ENCODE measurements at places on chromosomes 11 and 22.

GRCh38 chr11:13899603-13900002, 62.9 kb upstream of the SPON1 start:
- DNase-seq = no peak

DNA sequence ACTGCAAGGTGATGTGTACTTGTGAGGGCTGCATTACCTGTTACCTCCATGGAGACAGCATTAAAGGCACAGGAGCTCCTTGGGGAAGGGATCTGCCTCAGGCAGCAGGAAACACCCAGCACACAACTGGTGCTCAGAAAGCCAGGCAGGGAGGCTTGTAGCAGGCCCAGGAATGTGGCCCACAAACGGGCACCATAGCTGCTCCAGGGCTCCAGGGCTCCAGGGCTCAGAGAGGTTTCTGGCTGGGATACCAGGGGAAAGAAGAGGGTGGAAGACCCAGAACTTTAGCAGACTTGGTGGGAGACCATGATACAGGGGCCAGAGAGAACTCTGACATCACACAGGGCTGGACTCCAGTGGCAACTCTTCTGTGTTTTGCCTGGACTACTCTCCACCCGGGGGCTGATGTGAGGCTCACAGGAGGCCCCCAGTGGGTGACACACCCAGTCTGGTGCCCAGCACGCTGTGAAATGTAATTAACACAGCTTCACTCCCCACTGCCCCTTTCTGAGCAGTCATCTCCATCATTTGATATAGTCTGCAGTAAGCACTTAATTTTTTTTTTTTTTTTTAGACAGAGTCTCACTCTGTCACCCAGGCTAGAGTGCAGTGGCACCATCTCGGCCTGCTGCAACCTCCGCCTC, 14.7 kb upstream of the SULT4A1 start:
- DNase-seq = no peak

DNA sequence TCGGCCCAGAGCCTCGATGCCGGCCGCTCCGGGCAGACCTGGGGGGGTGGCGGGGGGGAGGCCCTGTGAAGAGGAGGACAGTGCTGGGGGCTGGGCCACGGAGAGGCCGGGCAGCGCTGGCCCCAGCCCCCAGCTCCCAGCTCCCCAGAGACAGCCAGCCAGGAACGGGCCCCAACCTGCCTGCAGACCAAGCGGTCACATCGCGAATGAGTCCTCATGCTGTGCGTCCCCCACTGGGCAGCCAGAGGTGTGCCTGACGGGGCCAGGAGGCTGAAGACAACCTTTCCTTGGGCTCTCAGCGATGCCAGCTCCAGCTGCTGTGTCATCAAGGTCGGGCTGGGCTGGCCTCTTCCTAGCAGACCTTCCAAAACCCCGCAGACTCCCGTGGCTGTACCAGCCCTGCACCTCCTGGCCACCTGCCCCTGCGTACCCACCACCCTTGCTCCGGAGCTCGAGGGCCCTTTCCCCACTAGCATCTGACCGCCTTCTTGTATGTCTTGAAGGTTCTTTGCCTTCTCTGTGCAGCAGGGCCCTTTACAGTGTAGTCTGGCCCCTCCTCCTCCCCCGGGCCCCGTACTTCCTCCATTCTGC, 88.4 kb downstream of the CDKN1C start:
- DNase-seq = peak; percentile 69

DNA sequence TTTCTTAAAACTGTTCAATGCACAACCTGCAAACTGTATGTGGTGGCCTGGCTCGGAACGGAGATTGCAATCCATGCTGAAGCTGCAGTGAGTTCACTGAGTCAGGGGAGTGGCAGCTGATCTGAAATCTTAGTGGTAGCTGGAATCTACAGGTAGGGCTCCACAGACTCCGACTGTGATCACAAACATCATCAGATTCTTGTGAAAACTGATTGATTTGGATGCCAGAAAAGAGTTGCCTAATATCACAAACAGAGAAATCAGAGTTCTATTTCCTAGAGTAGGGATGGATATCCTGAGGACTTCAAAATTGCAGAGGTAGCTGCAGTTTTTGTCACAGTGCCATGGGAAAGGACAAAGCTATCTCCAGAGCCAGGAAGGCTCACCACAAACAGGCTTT, 57.5 kb upstream of the SC5D start:
- DNase-seq = no peak

DNA sequence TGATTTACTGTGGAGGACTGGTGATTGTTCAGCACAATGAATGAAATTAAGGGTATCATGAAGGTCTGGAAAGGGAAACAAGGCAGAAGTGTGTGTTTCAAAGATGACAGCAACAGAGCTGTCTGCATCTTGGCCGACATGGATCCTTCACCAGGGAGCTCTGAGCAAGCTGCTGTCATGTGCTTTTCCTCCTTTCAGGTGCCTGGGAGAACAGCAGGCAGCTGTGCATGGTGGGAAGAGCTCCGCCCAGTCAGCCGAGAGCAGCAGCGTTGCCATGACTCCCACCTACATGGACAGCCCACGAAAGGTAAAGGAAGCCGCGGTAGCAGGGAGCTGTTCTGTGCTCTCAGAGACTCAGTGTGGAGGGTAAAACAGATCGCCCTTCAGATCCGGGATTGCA, 87.1 kb upstream of the YWHAH start:
- no peak for DNase-seq

- no peak for DNase-seq
Observed at GRCh38 chr11:17387254-17387653, 1.2 kb downstream of the KCNJ11 start.

- DNase-seq = no peak
Observed at GRCh38 chr22:17700778-17701177, 62.2 kb downstream of the BCL2L13 start.

DNA sequence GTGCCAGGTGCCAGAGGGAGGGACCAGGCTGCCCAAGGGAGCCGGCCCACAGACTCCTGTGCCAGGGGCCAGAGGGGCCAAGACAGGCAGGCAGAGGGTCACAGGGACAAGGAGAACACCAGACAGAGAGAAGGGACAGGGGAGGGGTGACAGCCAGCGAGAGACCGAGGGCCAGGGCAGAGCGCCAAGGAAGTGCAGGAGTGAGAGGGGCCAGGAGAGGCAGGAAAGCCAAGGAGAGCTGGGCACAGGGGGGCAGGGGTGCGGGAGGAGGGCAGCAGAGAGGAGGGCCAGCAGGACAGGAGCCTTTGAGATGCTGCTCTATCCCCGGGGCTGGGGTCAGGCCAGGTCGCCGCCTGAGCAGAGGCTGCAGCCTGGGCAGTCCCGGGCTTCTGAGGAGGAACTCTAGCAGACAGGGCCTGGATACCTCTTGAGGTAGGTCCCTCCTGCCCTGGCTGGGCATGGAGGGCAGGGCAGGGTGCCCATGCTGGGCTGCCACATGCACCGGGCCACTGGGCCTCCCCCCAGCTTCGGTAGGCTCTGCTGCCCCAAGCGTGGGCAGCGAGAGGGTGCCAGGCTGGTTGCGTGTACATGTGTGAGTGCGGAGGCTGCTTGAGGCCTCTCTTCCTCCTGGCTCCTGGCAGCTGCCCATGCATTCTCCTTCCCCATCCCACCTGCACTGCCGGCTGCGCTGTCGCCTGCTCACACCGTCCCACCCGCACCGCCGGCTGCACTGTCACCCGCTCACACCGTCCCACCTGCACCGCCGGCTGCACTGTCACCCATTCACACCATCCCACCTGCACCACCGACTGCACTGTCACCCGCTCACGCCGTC, 12.2 kb downstream of the LSP1 start:
- no peak for DNase-seq

- no peak for DNase-seq
Observed at GRCh38 chr11:15419696-15420095, 305.0 kb downstream of the INSC start.

DNA sequence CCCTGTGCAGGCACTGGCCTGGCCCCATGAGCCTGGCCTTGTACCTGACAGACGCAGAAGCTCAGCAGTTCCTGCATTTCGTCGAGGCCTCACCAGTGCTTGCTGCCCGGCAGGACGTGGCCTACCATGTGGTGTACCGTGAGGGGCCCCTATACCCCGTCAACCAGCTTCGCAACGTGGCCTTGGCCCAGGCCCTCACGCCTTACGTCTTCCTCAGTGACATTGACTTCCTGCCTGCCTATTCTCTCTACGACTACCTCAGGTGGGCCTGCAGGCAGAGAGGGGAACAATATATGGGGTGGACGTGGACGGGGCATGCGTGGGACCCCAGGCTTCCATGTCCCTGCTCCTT, 4.9 kb downstream of the LARGE2 start:
- DNase-seq = peak; percentile 71

GRCh38 chr22:49010070-49010863, 817.4 kb downstream of the BRD1 start:
- peak; percentile 66 for DNase-seq

DNA sequence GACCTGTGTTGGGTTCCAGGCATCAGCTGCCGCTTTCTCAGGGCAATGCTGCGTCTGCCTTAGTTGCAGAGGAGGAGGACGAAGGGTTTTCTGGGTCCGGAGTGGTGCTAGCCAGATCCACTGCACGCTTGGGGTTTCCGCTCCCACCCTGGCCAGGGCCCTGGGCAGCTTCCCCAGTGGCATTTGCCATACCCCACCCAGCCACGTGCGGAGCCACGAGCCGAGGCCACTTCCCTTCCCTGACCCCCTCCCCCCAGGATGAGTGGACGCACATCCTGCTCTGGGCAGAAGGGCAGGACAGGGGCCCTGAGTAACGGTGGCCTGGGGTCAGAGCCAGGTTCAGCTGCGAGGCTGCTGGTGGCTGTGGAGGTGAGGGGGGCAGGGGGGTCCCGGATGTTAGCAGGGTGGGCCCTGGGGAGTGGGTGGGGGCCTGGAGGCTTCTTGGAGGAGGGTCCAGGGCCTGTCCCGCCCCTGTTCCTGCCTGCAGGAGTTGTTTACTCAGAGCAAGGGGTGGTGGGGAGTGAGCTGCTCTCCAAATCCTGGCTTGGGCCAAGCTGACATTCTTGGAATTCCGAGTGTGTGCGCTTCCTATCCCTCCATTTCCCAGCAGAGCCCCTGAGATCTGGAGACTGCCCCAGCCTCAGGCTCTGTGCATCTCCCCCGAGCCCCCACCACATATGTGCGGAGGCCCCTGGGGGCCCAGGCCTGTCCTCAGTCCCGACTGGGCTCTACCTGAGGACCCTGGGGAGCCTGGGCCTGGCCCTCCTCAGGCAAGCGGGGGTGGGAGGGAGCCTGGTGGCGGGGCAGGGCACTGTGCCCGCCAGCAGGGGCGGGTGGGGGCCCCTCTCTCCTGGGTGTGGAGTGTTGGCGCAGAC, 1.4 kb downstream of the TSPAN4 start:
- DNase-seq = peak; percentile 97

DNA sequence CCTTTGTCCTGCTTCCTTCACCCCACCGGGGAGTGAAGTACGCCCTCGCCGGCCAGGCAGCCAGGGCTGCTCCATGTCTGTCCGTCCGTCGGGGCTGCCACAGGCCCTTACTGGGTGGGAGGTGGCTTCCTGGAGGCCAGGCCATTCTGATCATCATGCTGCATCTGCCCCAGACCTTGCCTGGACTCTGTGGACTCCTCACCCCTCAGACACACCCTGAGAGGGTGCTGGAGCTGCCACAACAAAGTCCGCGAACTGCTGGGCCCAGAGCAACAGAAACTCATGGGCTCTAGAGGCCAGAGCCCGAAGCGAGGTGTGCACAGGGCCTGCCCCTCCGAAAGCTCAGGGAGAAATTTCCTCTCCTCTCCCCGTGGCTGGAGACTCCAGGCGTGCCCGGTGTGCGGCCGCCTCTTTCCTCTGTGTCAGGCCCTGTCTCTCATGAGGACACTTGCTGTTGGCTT, 124.2 kb downstream of the KCNQ1OT1 start:
- DNase-seq = peak; percentile 36

DNA sequence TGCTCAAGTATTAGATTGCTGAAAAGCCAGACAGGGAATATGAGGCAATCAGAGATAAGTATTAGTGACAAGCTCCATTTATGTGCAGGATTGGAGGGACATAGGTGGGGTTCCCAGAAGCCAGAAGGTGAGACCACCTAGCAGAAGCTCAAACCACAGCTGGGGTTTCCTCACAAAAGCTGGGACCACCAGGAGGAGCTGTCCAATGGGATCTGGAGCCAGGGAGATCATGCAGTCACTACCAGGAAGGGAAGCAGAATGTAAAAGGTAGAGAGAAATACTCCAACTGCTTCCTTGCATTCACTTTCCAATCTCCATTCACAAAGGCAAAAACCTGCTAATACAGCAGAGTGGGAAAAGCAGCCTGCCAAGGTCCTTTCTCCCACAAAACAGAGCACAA, 5.2 kb upstream of the FSHB start:
- no peak for DNase-seq
